Activated CD4-positive, CD25-positive, alpha-beta regulatory T cell (primary cell): ENCODE measurements at places on chromosomes 6 and 20.

DNA sequence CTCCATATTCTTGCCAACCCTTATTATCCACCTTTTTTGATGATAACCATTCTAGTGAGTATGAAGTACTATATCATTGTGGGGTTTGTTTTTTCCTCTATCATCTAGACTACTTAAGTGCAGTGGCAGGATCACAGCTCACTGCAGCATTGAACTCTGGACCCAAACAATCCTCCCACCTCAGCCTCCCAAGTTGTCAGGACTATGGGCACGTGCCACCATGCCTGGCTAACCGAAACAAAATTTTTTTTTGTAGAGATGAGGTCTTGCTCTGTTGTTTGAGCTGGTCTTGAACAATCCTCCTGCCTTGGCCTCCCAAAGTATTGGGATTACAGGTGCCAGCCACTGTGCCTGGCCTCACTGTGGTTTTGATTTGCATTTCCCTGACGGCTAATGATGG, 67.5 kb downstream of the TRPC4AP start:
- DNase-seq: no peak

- DNase-seq: no peak
Measured at GRCh38 chr20:12110711-12111110, 193.0 kb downstream of the BTBD3 start.

DNA sequence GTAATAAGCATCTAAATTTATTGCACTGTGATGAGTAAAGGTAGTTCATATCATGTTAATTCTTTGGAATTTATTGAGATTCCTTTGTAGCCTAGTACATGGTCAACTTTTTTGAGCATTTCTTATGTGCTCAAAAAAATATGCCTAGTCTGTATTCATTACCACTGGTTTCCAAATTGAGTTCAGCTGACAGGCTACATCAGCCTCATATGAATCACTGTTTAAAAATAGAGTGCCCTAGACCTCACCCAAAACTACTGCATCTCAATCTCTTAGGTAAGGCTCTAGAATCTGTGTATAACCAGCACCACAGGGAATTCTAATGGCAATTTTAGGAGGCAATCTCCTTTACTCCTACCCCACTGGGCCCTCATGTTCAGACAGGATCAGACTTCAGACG, 16.7 kb upstream of the FOXF2 start:
- no peak for DNase-seq

DNA sequence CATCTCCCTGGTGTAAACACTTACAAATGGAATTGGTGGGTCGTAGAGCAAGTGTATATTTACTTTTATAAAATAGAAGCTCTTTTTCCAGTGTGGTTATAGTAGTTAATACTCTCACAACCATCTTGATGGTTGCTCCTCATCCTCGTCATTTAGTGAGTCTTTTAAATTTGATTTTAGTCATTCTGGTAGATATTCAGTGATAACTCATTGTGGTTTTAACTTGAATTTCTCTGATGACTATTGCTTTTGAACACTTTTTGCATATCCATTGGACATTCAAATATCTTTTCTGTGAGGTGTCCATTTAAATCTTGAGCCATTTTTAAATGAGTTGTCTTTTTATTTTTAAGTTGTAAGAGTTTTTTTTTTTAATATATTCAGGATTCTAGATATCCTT, 189.2 kb upstream of the PHACTR1 start:
- DNase-seq: no peak

DNA sequence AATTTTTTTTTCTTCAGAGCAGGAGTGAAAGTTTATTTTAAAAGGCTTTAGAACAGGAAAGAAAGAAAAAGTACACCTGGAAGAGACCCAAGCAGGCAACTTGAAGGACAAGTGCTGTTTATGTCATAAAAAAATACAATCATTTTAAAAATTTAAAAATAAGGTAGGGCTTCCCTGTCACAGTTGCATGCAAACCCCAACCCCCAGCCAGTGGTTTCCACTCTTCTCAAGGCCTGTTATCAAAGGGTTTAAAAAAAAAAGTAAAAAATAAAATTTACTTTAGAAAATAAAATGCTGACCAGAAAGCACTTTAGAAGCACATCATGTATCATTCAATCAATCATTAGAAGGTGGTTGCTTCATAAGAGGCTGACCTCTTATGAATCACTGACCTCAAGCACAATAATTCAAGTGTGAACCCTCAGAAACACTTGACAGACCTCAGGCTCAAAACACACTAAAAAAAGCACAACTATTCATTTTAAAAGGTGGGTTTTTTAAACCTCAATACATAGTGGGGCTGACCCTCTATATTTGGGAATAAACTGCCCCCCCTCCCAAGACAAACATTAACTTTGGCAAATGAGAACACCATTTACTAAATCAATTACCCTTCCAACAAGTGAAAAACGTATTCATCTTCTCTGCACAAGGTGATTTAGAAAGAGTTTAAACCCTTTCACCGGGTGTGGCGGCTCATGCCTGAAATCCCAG, 15.6 kb downstream of the ILRUN start:
- no peak for DNase-seq

DNA sequence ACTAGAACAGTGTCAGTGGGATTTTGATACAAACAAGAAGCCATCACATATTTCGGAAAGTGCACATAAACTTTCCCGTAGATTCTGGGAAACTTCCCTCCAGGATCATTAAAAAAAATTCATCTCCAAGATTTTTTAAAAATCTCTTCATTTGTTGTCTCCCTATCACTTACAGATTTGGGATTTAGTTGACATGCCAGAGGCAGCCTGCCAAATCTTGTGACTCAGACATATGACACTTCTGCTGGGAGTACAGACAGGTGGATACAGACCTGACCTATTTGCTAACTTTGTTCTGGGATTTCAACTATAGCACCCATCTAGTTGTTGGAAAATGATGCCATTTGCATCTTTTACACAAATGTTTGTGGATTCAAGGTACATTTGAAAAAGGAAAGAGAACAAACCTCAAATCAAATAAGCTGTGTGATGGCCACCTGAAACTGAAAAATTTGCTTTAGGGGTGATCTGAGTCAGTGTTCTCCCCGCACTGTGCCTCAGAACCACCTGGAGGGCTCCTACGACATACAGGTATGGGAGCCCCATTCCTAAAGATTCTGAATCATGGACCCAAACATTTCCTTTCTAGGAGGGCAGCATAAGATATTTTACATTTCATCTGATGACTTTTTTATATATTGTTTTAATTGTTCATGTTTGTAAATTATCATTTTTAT, 21.9 kb upstream of the CD2AP start:
- no peak for DNase-seq
